ENCODE measurements at places on chromosomes 6 and 20.

DNA sequence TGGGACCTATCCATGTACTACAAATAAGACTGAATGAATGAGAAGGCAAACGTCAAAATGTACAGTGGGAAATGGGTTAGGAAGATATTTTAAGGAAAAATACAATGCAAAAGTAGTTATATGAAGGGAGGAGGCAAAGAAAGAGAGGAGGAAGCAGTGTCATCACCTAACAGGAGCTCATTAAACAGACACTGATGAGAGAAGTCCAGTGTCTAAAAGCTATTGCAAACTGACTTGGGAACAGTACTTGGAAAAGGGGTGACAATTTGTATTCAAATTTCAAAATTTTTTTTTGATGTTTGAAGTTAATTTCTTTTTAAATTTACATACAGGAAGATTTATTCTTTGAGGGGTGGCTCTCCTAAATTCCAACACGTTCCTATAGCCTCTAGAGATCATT, 143.5 kb upstream of the NOX3 start:
- no peak for DNase-seq

- DNase-seq: no peak
Measured at GRCh38 chr6:113067612-113068275, 720.6 kb downstream of the RFPL4B start.

DNA sequence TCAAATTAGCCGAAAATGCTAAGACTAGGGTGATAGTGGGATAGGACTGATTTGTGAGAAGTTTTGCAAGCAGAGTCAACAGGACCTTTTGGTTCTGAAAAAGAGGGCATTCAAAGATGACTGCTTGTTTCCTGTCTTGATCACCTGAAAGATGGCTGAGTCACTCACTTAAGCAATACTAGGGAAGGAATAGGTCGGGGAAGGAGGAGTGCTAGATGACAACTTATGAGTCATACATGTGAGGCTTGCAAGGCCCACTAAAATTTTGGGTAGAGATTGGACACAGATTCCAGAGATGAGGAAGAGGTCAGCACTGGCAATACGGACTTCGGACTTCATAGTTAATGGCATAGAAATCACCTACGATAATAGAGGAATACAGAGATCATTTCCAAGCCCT, 89.2 kb downstream of the FAM83B start:
- DNase-seq: no peak

- no peak for DNase-seq
Measured at GRCh38 chr6:12249541-12250382, 40.4 kb upstream of the EDN1 start.

DNA sequence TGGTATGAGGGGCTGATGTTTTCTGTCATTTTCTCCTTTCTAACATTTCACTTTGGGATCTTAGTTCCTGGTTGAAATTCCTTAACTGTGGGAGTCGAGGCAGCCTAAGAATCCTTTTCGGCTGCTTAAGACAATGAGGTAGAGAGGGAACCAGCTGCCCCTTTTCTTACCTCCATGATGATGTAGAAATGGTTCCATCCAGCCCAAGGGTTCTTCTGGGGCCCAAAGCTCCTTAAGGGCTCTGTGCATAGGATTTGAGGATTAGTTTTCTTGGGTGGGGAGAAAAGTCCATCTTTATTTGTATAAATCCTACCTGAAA, 33.5 kb downstream of the SYNJ2 start:
- DNase-seq: no peak

DNA sequence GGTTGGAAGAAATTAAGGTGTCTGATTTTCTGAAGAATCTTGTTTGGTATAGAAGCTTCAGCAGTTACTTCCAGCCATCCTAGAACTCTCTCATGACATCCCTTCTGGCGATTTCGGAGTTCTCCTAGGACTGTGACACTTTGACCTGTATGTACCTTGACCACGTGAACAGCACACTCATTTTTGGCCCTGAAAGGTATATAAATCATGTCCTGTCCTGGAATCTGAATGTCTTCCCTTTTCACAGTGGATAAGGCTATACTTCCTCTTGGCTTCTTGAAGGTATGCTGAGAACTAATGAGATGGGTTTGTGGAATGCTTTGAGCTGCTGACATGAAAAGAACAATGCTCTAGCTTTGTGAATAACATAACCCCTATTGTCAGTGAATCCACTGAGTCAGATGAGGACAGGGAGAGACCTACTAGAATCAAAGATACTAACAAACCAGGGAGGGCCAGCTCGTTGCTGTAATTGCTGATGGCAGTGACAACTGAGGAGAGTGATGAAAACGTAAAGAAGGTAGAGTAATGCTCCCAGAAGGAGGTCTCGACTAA, 6.0 kb upstream of the ZDHHC14 start:
- no peak for DNase-seq

Measured in activated CD4-positive, alpha-beta T cell treated with anti-CD3 and anti-CD28 coated beads for 1 hour (primary cell).